Aorta (tissue), 5 donors: ENCODE measurements at places on chromosomes 11 and 22. TPM values are rescaled to one million over a fixed set of nuclear protein-coding genes. Genes with fewer than 3 reads are reported as not detected.

GRCh38 chr11:11909727-11910126 is 68.0 kb downstream of the USP47 start:
- H3K4me1 ChIP-seq, result peaks cover 3% of the 10 kb centered on the region
- DNase-seq, result no peak
- no peak overlapping the region for H3K27ac ChIP-seq
- no peak overlapping the region for H3K4me3 ChIP-seq

DNA sequence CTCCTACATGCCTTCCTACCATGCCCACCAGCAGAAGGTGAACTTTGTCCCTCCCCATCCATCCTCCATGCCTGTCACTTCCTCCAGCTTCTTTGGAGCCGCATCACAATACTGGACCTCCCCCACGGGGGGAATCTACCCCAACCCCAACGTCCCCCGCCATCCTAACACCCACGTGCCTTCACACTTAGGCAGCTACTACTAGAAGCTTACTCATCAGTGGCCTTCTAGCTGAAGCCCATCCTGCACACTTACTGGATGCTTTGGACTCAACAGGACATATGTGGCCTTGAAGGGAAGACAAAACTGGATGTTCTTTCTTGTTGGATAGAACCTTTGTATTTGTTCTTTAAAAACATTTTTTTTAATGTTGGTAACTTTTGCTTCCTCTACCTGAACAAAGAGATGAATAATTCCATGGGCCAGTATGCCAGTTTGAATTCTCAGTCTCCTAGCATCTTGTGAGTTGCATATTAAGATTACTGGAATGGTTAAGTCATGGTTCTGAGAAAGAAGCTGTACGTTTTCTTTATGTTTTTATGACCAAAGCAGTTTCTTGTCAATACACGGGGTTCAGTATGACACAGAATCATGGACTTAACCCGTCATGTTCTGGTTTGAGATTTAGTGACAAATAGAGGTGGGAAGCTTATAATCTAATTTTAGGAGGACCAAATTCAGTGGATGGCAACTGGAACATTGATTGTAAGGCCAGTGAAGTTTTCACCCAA is 56.1 kb downstream of the KCNJ1 start:
- no peaks in the 10 kb centered on the region for H3K36me3 ChIP-seq
- no peak overlapping the region for H3K4me3 ChIP-seq
- H3K27ac ChIP-seq, result no peak overlapping the region
- DNase-seq, result no peak
- H3K4me1 ChIP-seq, result no peaks in the 10 kb centered on the region

- no peaks in the 10 kb centered on the region for H3K4me1 ChIP-seq
- no peak overlapping the region for H3K4me3 ChIP-seq
- no peaks in the 10 kb centered on the region for H3K27me3 ChIP-seq
- no peaks in the 10 kb centered on the region for H3K36me3 ChIP-seq
Observed at GRCh38 chr11:128026596-128026995, 560.8 kb downstream of the ETS1 start.

GRCh38 chr11:133906746-133907145 is 50.0 kb downstream of the IGSF9B start:
- H3K36me3 ChIP-seq, result peaks cover 8% of the 10 kb centered on the region
- H3K27ac ChIP-seq, result no peak overlapping the region
- no peaks in the 10 kb centered on the region for H3K27me3 ChIP-seq

DNA sequence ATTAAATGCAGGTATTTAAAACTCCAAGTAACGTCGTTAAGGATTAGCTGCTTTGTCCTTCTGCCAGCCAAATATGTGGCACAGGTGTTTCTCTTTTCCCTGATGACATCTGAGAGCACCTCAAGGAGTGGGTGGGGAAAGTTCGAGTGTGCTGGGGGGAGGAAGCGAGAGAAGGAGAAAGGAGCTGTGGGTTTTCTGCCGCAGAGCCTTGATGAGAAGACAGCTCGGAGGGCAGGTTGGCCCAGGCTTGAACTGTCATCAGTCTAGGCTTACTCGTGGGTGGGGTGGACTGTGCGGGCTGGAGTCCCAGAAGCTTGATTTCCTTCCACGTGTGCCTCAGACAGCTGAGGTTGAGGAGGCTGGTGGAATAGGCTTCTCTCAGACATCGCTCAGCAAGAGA is 15.2 kb upstream of the SORL1-AS1 start:
- H3K36me3 ChIP-seq, result no peaks in the 10 kb centered on the region
- no peak overlapping the region for H3K27ac ChIP-seq
- no peak overlapping the region for H3K4me3 ChIP-seq
- H3K27me3 ChIP-seq, result no peaks in the 10 kb centered on the region
- no peak for DNase-seq
- peaks cover 2% of the 10 kb centered on the region for H3K4me1 ChIP-seq

DNA sequence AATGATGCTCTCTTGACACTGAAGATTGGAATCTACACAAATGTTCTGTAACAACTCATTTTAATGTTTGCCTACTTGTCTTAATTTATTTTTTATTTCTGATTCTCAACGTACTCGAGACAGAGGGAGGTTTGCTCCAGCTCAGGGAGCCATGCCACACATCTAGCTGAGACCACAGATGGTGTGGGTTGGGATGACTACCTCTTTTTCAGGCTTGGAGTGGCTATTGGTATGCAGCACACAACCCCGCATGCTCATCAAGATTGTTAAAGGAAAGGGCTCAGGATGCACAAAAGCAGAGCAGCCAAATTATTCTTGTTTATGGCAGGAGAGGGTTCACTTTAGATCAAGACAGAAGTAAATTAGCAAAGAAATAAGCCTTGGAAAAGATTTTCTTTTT is 424.5 kb downstream of the OPCML start:
- no peaks in the 10 kb centered on the region for H3K4me1 ChIP-seq
- H3K27ac ChIP-seq, result no peak overlapping the region
- DNase-seq, result no peak
- no peak overlapping the region for H3K4me3 ChIP-seq

- no peak overlapping the region for H3K4me3 ChIP-seq
- H3K4me1 ChIP-seq, result no peaks in the 10 kb centered on the region
- DNase-seq, result no peak
Observed at GRCh38 chr22:26045860-26046259, 123.4 kb upstream of the SEZ6L start.

- H3K27ac ChIP-seq, result no peak overlapping the region
- no peaks in the 10 kb centered on the region for H3K4me1 ChIP-seq
- no peak for DNase-seq
- no peak overlapping the region for H3K4me3 ChIP-seq
- H3K27me3 ChIP-seq, result no peaks in the 10 kb centered on the region
Observed at GRCh38 chr11:14543260-14543659, 23.1 kb upstream of the PSMA1 start.

ELFN2 gene
- not detected for polyA plus RNA-seq
